A549 treated with ZK216348 at 1 μM for 4 hours (cell line): ENCODE measurements at places on chromosomes 2 and 18. TPM values are rescaled to one million over a fixed set of nuclear protein-coding genes. Genes with fewer than 3 reads are reported as not detected.

TCF23 gene
- not detected in 5 replicates for total RNA-seq

SLC40A1 gene
- 1.9 to 2.9 TPM (median 2.7 TPM) in 5 replicates for total RNA-seq

B4GALT6 gene
- total RNA-seq = 4.6 to 8.2 TPM (median 6.2 TPM) in 5 replicates

ALPP gene
- total RNA-seq = 2.4 to 3.3 TPM (median 2.7 TPM) in 5 replicates

KCNG3 gene
- 0.34 to 0.92 TPM (median 0.79 TPM) in 5 replicates for total RNA-seq

XDH gene
- total RNA-seq = 0.74 to 1.3 TPM (median 1.2 TPM) in 5 replicates

CD8A gene
- 0.20 to 0.42 TPM (median 0.28 TPM) in 5 replicates for total RNA-seq

GULP1 gene
- 27.9 to 42.0 TPM (median 37.5 TPM) in 5 replicates for total RNA-seq

CEBPZ gene
- 64.9 to 97.7 TPM (median 77.2 TPM) in 5 replicates for total RNA-seq

DPP10 gene
- not detected in 5 replicates for total RNA-seq

ACTR2 gene
- 127 to 186 TPM (median 171 TPM) in 5 replicates for total RNA-seq

RAMP1 gene
- total RNA-seq = not detected in 5 replicates

ABCG5 gene
- not detected in 5 replicates for total RNA-seq

UPP2 gene
- total RNA-seq = not detected in 5 replicates
